ENCODE measurements at places on chromosomes 6 and 20. TPM values are rescaled to one million over a fixed set of nuclear protein-coding genes. Genes with fewer than 3 reads are reported as not detected.
A peak's percentile ranks its signal among the peaks of the same experiment; 100 is the strongest.

GRCh38 chr6:130913120-130913519, 85.9 kb downstream of the SMLR1 start:
- no peak for DNase-seq

GRCh38 chr20:58222446-58222845, 6.0 kb downstream of the ANKRD60 start:
- no peak for DNase-seq

DNA sequence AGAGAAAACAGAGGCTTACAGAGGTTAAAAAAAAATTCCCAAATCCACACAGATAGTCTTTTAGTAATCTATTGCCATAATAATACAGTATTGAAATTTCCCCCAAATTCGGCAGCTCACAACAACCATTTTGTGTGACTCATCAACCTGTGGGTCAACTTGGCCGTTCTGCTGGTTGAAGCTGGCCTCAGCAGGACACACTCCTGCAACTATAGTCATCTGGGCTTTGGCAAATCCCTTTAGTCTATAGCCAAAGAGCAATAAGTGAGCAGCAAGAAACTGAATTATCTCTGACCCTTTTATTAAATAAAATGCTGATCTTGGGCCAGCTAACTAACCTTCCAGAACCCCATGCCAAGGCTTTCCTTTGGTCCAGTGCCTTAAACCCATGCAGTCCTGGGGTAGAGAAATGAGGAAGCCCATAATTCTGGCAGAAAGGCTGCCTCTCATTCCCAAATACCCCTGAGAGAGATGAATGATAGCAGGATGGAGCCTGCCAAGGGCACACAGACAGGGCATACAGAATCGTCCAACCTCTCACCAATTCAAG, 17.2 kb upstream of the SNAP25 start:
- DNase-seq: no peak

The NINL gene
- 6.1 TPM for polyA plus RNA-seq

- DNase-seq: no peak
Observed at GRCh38 chr6:167053895-167054530, 54.8 kb downstream of the CEP43 start.

DNA sequence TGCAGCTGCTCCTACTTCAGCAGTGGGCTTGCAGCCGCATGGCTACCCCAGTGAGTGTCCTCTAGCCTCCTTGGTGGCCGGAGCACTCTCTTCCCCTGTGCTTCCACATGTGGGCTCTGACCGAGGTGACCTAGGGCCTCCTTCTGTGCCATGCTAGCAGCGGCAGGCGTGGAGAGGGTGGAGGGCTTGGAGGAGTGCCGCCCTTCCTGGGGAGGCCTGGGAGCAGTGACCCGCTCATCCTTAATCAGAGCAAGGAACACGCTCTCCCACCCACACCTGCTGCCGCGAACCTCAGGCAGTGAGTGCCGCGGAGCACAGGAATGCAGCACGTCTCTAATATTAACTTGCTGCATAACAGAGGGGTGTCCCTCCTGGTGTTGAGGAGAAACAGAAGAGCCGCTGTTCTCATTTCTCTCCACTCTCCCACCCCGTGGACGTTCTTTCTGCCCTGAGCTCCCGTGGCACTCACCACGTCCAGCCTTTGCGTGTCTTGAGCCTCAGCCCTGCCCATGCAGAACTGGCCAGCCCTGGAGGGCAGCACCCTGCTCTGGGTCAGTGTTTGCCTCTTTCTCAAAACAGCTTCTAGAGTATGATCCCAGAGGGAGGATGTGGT, 31.9 kb downstream of the DUSP22 start:
- DNase-seq: no peak

The TMC2 gene
- not detected for polyA plus RNA-seq

- DNase-seq: no peak
Observed at GRCh38 chr6:80623066-80623815, 516.8 kb downstream of the BCKDHB start.

- DNase-seq: no peak
Observed at GRCh38 chr6:120682145-120682544, 652.1 kb downstream of the TBC1D32 start.

DNA sequence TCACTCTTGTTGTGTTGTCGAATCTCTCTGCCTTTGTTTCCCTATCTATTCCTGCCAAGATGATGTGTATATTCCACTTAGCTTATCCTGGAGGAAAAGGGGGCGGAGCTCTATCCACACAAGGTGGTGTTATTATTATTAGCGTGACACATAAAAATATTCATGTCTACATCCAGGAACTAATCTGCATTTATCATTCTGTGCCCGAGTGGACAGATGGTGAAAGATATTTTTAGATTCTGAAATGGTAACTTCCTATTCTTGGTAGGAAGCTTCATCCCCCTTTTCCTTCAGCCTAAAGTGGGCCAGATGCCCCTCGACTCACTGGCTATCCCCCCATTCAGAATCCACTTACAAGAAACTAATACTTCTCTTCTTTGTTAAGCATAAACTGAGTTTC, 2.0 kb downstream of the XKR7 start:
- no peak for DNase-seq

DNA sequence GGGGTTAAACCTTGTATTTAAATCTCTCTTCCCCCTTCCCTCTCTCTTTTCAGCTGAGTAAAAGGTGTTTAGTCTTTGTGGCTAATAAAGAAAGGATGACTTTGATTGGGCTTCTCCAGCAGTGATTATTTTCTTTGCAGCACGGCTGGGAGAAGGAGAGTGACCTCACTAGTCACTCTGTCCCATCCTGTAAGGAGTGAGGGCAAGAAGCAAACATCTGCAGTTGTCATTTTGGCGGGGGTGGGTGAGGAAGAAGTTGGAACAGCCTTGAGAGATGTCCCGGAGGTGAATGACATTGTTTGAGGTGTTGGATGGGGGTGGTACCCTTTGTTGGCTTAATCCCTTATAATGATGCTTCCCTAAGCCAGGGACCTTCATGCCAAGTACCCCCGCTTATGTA, 223.6 kb downstream of the EYA2 start:
- DNase-seq: no peak

DNA sequence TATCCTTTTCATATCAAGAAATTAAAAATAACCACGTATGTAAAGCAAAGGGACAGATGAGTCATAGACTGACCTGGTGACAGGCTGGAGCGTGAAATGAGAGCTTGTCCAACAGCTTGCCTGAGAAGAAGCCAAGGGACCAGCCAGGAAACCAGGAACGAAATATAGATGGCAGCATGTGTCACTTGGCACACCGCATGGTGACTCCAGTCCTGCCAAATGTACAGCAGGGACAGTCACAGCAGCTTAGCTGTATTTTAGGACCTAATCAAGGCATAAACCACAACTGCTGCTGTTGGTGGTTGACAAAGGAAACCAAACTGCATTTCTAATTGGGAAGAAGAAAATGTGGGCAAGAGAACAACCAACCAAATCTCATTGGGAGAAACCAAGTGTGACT, 755.0 kb downstream of the TFAP2A start:
- DNase-seq: no peak

DNA sequence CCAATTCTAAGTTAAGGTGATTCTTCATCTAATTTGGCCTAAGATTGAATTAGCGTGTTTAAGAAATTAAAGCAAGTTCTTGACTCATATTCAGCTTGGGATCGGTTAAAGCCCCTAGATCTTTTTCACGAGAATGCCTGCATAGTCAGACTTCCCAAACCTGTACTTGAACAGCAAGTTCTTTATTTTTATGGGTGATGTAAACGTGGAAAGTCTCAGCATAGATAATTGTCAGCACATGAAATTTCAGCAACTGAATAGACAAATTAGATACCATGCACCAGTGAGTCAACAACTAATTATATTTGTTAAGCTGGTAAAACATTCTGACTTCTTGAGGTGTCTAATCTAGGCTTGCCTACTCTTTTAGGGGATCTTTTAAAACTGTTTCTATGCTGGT, 183.1 kb upstream of the TNFAIP3 start:
- DNase-seq: no peak

GRCh38 chr6:12269110-12269509, 21.1 kb upstream of the EDN1 start:
- no peak for DNase-seq

DNA sequence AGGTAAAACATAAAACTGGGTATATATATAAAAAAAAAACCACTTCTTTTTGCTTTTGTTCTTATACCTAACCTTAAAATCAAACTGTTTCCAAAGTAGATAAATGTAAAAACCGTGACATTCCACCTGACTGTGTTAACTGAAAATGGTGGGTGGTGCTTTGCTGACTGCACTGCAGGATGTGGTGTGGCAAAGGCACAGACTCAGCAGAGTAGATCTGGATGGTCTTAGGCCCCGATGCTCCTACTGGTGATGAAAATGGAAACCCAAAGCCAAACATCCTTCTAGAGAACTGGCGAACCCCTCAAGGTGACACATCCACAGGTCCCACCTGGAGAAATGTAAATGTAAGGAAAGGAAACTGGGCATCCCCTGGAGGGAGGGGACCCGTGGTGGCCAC, 8.9 kb downstream of the TGIF2 start:
- DNase-seq: no peak

The ADGRG6 gene
- 4.1 TPM for polyA plus RNA-seq

GRCh38 chr20:37944456-37944981, 41.6 kb downstream of the VSTM2L start:
- no peak for DNase-seq

The HCK gene
- polyA plus RNA-seq: 2.2 TPM

The SUMO4 gene
- 0.32 TPM for polyA plus RNA-seq

DNA sequence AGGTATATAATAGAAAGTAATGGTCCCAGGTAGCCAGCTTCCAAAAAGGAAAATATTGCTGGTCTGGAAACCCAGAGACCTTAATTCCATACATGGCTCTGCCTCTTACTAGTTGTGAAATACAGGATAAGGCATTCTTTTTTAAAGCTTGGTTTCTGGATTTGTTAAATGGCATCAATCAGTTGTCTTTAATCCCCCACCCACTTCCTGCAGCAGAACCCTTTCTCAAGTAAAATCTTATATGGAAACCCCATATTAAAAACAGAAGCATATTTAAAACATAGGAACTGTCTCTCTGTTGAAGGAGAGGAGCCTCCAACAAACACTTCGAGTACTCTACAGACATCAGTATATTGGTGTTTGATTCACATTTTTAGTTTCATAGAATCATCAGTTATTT, 6.2 kb upstream of the LCA5 start:
- DNase-seq: no peak

- DNase-seq: no peak
Observed at GRCh38 chr20:21048841-21049273, 57.3 kb downstream of the LINC00237 start.

DNA sequence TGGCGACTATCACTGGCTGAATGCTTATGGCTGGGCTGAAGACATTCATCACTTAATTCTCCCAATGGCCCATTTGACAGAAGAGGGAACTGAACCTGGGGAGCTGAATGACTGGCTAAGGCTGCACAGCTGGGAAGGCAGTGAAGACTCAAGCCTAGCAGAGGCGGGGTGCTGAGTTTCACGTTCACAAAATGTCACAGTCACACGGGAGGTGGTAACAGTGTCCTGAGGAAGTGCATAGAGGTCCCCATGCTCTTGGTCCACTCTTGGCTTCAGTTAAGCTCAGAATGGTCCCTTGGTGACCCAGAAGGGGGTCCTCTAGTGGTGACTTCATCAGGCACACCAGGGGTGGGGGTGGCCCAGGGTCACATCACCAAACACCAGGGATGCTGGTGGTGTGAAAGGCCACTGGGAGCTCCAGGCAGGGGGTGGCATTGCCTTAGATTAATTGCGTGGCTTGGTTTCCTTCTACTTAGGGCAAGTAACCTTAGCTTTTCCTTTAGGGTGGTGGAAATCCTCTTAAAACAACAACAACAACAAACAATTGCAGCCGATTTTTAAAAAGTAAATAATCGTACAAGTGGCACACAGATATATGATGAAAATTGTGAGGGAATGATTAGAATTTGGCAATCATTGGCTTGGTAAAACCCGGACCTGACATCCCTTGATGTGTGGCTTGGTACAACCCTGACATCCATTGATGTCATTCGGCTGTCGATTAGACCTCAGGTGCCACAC, 45.0 kb downstream of the SULF2 start:
- DNase-seq: peak; percentile 9

The TDRD6 gene
- 0.27 TPM for polyA plus RNA-seq

DNA sequence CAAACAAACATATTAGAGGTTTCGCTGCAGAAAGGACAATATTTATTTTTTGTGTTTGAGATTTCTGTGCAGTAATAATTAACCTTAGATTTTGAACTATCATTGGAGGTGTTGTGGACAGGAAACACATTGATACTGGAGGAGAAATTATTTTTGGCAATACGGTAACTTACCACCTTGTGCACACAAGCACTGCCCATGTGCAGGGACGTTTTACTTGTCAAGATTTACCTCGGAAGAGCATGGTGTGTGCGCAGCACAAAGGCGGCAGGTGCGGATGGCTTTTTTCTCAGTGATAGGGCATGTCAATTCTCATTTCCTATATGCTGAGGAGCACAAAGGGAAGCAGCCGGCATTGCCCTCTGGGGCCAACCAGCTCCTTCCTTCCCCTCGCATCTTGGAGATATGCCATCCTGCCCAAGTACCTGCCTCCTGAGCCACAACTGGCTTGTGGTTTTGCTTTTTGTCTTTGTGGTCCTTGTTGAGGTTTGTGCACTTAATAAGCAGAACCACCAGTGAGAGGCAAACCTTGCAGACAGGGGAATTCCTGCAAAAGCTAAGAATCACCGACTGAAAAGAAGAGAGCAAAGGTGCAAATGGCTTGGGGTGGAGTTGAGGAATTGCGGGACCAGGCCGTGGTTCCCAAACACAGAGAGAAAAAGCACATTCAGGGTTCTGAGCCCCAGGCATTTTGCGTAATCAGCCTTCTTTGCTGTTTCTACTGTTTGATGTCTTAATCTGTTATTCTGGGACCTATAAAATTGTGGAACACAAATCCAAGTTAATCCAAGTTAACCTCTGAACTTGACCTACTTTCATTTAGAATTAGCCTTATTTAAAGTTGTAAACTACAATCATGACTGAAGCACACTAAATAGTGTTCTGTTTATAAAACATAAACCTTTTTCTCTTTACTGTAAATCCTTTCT, 21.9 kb downstream of the SAMD5 start:
- no peak for DNase-seq

GRCh38 chr20:63886054-63886419, 8.9 kb upstream of the DNAJC5 start:
- no peak for DNase-seq

GRCh38 chr20:57136734-57137133, 129.7 kb downstream of the BMP7 start:
- DNase-seq: no peak

GRCh38 chr6:37630281-37630799, 67.3 kb downstream of the MDGA1 start:
- no peak for DNase-seq

The IL17F gene
- not detected for polyA plus RNA-seq

All from right cardiac atrium (tissue), 5 donors.